ENCODE measurements at places on chromosomes 1 and 21. TPM values are rescaled to one million over a fixed set of nuclear protein-coding genes. Genes with fewer than 3 reads are reported as not detected.
A peak's percentile ranks its signal among the peaks of the same experiment; 100 is the strongest.

TMEM82 gene
- total RNA-seq: not detected

ENAH gene
- total RNA-seq: 99.8 TPM

REG4 gene
- total RNA-seq: not detected

ZBTB37 gene
- total RNA-seq: 9.8 TPM

ATP1A2 gene
- total RNA-seq: 7.0 TPM

DNA sequence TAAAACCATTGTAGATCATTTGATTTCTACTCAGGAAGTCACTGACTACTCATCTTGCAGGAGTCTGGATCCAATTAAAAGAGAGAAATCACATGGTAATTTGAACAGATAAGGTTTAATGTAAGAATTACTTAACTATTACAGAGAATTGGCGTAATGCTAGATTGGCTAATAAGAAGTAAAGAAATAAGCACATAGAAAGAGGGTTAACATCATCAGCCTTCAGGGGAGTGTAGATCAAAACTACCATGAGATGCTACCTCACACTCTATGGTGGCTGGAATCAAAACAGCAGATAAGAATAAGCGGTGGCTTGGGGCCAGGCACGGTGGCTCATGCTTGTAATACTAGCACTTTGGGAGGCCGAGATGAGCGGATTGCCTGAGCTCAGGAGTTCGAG lies 11.7 kb downstream of the ST3GAL3 start:
- H3K36me3 ChIP-seq: no peaks in the 10 kb centered on the region
- peaks cover 5% of the 10 kb centered on the region for H3K4me1 ChIP-seq

DNA sequence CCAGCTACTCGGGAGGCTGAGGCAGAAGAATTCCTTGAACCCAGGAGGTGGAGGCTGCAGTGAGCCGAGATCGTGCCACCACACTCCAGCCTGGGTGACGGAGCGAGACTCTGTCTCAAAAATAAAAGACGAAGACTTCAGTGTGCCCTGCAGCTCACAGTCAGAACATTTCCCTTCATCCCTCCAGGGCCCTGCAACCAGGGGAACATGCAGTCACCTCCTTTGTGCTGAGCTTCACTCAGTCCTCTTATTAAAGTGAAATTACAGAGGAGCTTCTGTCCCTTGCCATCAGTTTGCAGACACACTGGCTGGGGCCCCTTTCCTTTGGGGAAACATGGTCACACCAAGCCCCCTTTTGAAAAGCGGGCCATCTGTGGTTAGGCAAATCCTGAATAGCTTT lies 24.2 kb downstream of the FHAD1 start:
- no peak for DNase-seq
- H3K27me3 ChIP-seq: no peaks in the 10 kb centered on the region
- H3K4me3 ChIP-seq: no peak overlapping the region
- no peak overlapping the region for H3K27ac ChIP-seq

DNA sequence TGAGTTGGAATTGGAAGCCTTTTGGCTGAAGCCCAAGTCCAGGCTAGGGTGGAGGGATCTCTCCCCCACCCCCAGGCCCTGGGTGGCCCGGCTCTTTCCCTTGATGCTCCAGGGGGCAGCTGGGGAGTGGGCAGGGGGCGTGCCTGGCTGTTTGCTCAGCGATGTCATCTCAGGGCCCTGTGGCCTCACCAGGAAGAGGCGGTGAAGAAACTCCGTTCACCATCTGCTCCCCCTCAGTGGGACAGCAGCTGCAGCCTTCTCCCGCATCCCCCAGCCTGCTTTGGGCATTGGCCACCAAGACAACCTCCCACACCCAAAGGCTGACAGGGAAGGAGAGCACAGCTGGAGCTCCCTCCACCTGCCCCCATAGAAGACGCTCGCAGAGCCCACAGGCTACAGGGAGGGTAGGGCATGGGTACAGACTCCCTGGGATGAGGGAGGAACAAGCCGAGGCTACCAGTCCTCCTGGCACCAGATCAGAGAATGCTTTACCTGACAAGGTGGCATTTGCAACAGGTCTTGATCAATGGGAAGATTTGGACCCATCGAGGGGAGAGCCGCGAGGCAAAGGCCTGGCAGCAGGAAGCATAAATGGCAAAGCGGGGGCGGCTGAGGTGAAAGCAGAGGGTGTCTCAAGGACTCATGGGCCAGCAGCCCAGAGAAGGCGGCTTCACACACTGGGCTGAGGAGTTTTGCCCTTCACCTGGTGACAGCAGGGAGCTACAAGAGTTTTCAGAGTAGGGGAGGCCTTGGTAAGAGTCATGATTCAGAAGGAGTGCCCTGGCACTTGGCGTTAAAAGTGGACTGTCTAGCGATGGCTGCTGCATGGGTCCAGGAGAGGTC lies 6.5 kb upstream of the GUCA2A start:
- H3K4me3 ChIP-seq: no peak overlapping the region
- no peaks in the 10 kb centered on the region for H3K27me3 ChIP-seq
- H3K27ac ChIP-seq: no peak overlapping the region
- DNase-seq: no peak
- peaks cover 3% of the 10 kb centered on the region for H3K4me1 ChIP-seq

- no peak for DNase-seq
- H3K4me1 ChIP-seq: no peaks in the 10 kb centered on the region
- no peak overlapping the region for H3K4me3 ChIP-seq
- no peaks in the 10 kb centered on the region for H3K36me3 ChIP-seq
- H3K27ac ChIP-seq: no peak overlapping the region
Measured at GRCh38 chr21:40158366-40158765, 291.1 kb downstream of the PCP4 start.

- no peak overlapping the region for H3K27ac ChIP-seq
- H3K27me3 ChIP-seq: no peaks in the 10 kb centered on the region
- DNase-seq: no peak
- peaks cover 51% of the 10 kb centered on the region for H3K4me1 ChIP-seq
- no peak overlapping the region for H3K4me3 ChIP-seq
- H3K36me3 ChIP-seq: no peaks in the 10 kb centered on the region
Measured at GRCh38 chr1:54360165-54361005, 45.8 kb downstream of the SSBP3 start.

- peak overlapping the region; percentile 90 for H3K4me3 ChIP-seq
- no peak overlapping the region for H3K27ac ChIP-seq
- DNase-seq: no peak
- no peaks in the 10 kb centered on the region for H3K27me3 ChIP-seq
Measured at GRCh38 chr1:42333662-42334239, 1.3 kb downstream of the FOXJ3 start.

DNA sequence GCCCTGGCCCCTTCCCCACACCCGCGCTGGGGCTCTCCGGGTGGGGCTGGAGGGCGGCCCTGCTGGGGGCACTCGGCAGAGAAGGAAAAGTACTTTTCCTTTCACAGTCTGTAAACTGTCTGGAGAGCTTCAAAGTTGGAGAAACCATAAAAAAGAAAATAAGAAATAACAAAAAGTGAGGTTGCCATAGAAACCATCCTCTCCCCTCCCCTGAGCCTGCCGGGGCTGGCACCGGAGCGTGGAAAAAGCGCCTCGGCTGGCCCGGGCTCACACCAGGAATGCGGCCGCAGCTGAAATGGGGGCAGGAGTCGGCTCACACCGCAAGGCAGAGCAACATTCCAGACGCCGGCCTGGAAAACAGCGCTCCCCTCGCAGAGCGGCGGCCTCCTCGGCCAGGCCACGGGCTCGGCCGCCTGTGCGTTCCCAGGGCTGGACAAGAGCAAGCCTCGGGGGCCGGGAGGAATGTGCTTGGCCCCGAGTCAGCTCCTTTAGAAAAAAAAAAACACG lies 69.2 kb downstream of the MORN1 start:
- H3K4me3 ChIP-seq: peak overlapping the region; percentile 7
- peak; percentile 85 for DNase-seq
- H3K4me1 ChIP-seq: peaks cover 23% of the 10 kb centered on the region
- H3K27me3 ChIP-seq: no peaks in the 10 kb centered on the region

DNA sequence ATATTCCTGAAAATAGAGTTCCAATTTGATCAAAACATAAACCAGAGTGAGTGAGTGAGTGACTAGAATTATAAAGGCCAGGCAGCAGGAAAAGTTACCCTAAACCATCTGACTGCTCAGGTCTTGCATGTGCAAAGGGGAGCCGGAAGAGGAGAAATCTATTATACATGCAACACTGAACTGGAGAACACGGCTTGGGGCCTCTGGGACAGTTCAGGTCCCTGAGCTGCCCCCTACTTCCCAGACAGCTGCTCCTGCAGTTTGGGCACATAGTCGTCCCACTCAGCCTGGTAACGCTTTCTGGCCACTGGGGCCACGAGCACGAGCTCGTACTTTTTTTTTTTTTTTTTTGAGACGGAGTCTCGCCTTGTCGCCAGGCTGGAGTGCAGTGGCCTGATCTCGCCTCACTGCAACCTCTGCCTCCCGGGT lies 40.1 kb downstream of the PTPRC start:
- no peaks in the 10 kb centered on the region for H3K36me3 ChIP-seq
- DNase-seq: no peak

DNA sequence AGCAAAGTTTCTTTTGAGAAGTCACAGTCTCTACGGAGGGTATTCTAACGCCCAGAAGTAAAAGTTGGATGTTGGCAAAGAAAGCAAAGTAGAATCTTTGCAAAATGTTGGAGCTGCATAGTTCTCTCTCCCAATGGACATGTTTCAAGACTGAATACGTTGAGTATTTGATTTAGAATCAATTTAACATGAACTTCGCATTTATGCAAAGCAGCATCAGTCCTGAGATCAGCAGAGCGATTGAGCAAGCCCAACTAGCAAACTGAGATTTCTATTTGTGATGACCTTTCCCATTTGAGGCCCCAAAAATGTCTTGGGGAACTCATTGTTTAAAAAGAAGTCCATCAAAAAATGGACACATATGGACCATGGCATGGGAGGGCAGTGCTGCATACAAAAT lies 8.0 kb downstream of the RUNX1 start:
- H3K4me1 ChIP-seq: no peaks in the 10 kb centered on the region
- DNase-seq: no peak
- H3K27ac ChIP-seq: no peak overlapping the region
- no peak overlapping the region for H3K4me3 ChIP-seq
- H3K36me3 ChIP-seq: no peaks in the 10 kb centered on the region

GRCh38 chr1:66167267-66167666 lies 366.7 kb upstream of the SGIP1 start:
- H3K36me3 ChIP-seq: no peaks in the 10 kb centered on the region
- H3K27ac ChIP-seq: no peak overlapping the region
- no peaks in the 10 kb centered on the region for H3K4me1 ChIP-seq
- DNase-seq: no peak

GRCh38 chr21:38741092-38741949 lies 64.4 kb upstream of the ETS2 start:
- no peaks in the 10 kb centered on the region for H3K36me3 ChIP-seq
- H3K27ac ChIP-seq: no peak overlapping the region
- no peak overlapping the region for H3K4me3 ChIP-seq
- no peak for DNase-seq
- no peaks in the 10 kb centered on the region for H3K4me1 ChIP-seq

GRCh38 chr1:226446094-226446493 lies 38.2 kb upstream of the PARP1 start:
- no peak overlapping the region for H3K4me3 ChIP-seq
- no peaks in the 10 kb centered on the region for H3K27me3 ChIP-seq
- no peak overlapping the region for H3K27ac ChIP-seq
- no peaks in the 10 kb centered on the region for H3K36me3 ChIP-seq
- no peak for DNase-seq

All from ovary (tissue), 10 donors.